ENCODE measurements at places on chromosomes 5 and 9.

DNA sequence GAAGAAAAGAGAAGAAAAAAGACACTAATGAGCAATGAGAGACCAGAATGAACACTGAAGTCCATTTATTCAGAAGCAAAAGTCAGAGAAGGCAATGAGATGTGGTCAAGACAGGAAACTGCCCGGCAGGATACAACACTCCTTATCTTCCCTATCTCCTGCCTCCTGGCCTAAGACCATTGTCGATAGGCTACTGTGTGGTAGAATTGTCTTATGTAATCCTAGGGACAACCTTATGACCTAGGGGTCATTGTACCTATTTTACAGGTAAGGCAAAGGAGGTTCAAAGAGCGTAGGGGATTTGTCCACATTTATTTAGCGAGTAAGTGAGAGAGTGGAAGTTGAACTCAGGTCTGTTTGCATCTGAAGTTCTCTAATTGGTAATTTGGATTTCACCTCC is 63.0 kb upstream of the PTPN3 start:
- no peak for DNase-seq

DNA sequence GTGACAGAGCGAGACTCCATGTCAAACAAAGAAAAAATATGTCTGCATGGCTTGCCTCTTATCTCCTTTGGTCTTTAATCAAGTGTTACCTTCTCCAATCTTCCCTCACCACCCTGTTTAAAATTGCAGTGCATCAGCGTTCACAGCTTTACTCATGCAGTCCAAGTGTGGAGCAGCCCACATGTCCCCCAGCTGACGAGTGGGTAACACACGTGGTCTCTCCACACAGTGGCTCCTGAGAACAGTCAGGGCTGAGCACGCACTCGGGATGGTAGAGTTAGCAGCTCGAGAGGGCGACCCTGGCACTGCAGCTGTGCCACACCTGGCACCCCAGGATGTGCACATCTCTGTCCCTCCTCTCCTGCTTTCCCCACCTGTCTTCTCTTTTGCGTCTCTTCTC is 25.9 kb upstream of the CFAP157 start:
- DNase-seq, result no peak

DNA sequence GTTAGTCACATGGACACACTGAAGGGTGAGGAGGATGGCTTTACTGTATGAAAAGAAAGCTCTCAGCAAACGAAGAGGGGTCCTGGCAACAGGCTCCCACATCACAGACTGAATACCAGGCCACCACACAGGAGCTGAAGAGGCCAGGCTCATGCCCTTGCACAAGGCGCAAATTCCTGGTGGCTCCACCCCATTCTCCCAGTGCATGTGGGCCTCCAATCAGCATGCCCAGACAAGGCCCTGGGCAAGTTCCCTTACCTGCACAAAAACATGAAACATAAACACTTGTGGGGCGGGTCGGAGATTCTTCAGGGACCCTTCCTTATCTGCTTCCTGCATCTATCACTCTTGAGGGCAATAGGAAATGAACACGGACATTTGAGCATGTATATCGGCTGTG is 935.8 kb upstream of the EDIL3 start:
- no peak for DNase-seq

DNA sequence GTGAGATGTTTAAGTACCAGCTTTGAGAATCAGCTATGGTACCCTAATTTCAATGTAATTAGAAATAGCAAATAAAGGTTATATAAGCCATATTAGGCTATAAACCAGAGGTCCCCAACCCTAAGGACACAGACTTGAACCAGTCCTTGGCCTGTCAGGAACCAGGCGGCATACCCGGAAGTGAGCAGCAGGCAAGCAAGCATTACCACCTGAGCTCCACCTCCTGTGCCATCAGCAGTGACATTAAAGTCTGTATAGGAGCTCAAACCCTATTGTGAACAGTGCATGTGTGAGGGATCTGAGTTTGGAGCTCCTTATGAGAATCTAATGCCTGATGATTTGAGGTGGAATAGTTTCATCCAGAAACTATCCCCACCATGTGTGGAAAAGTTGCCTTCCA is 1009.5 kb downstream of the PTPRD start:
- no peak for DNase-seq

GRCh38 chr9:127854184-127854806 is at the start of gene ENG:
Gene ENG, minus strand, starts transcription at chr9:127854658. Its CDS starts 303 bp downstream, at chr9:127854355.
- DNase-seq, result no peak

All from K562 (cell line).